ENCODE measurements at places on chromosomes 4 and X. TPM values are rescaled to one million over a fixed set of nuclear protein-coding genes. Genes with fewer than 3 reads are reported as not detected.

GRCh38 chrX:3191201-3191600 is 149.9 kb downstream of the ARSF start:
- DNase-seq: no peak

GRCh38 chrX:130110379-130111219 is at the start of gene ELF4:
Gene ELF4 (minus strand): TSS chrX:130110497. CDS start chrX:130081330, 29,167 bp downstream.
- no peak for DNase-seq

- no peak for DNase-seq
Measured at GRCh38 chrX:41192880-41193279, 107.6 kb downstream of the USP9X start.

- no peak for DNase-seq
Measured at GRCh38 chrX:152428120-152428519, 23.0 kb downstream of the GABRA3 start.

DNA sequence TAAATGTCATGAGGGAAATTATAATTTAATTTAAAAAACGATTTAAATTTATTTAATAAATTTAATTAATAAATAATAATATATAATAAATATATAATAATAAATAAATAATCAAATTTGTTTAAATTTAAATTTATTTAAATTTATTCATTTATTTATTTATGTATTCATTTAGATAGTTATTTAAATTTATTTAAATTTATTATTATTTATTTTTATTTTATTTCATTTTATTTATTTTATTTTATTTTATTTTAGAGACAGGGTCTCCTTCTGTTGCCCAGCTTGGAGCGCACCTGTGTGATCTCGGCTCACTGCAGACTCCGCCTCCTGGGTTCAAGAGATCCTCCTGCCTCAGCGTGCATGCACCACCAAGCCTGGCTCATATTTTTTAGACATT is 18.4 kb upstream of the PPP2R3B start:
- DNase-seq: no peak

DNA sequence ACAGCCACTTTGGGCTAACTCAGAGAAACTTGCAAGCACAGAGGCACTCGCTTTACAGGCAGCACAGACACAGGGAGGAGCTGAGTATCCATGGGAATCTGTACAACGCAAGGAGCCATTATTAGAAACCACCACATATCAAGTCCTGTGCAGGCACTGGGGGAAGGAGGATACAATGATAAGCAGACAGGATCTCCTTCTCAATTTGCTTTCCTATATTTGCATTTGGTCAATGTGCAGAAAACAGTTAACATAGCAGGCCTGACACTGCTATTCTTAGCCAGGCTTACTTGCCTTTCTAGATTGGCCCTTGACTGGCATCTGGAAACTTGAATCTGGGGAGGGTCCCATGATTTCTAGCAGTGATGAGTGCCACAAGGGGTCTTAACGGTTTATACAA is 65.8 kb downstream of the TEC start:
- DNase-seq: no peak

DNA sequence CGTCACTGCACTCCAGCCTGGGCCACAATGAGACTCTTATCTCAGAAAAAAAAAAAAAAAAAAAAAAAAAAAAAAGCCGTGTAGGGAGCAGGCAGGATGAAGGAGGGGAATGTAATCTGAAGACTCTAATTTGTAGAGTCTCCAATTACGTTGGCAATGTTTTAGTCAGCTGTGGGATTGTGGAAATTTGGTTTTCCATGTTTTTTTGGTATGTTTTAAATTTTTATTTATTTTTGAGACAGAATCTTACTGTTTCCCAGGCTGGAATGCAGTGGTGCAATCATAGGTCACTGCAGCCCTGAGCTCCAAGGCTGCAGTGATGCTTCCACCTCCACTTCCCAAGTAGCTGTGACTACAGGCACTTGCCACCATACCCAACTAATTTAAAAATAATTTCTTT is 56.5 kb downstream of the NSD2 start:
- DNase-seq: no peak

- no peak for DNase-seq
Measured at GRCh38 chr4:147510962-147511668, 30.2 kb downstream of the EDNRA start.

DNA sequence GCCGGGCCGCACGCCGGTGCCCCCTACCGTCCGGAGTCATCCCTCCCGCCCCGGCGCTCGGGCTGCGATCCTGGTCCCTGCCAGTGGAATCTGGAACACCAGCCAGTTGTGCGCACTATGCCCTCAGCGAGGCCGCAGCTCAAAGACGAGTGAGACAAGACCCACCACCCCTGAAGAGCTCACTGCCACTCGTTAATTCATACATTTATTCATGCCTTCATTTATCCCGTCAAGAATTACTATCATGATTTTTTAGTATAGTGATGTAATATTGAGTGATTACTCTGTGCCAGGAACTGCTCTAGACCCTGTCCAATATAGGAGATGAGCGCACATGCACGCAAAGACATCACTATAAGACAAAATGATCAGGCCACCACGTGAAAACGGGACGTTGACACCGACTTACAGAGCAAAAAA is 247 bp upstream of the PPA2 start:
- no peak for DNase-seq

- DNase-seq: no peak
Measured at GRCh38 chr4:41792166-41792565, 43.6 kb upstream of the PHOX2B start.

GRCh38 chr4:6909970-6910339 is 329 bp downstream of the TBC1D14 start:
- no peak for DNase-seq

- DNase-seq: no peak
Measured at GRCh38 chr4:185137233-185137925, 5.7 kb upstream of the SLC25A4 start.

DNA sequence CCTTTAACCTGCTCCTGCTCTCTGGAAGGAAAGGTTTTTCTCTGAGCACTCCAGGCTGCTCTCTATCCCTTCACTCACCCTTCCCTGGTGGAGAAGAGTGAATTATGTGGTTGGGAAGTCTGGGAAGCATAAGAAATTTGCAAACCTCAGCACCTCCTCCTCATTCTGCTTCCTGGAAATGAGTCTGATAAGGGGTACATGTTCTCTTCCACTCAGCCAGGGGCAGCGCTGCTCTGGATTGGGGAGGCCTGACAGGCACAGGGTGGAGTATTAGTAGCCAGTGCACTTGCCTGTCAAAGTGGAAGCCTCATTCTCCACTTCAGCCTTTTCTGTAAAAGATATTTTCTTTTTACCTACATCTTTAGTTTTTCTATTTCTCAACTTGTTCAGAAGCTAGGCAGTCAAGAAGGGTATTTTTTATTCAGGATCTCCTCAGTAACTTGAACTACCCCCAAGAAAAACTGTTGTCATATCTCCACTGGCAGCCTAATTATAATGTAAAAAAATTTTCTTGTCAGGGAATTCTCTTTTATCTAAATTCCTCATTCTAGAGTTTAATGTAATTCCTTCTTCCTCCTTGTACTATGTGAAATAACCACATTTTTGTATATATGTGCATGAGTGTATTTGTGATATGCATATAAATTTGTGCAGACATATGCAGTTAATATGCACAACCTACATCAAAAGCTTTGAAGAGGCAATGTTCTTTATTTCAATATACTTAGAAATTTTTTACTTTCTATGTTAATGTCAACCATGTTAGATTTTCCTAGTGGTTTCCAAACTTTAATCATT is 15.3 kb downstream of the ADAMTS3 start:
- DNase-seq: no peak

DNA sequence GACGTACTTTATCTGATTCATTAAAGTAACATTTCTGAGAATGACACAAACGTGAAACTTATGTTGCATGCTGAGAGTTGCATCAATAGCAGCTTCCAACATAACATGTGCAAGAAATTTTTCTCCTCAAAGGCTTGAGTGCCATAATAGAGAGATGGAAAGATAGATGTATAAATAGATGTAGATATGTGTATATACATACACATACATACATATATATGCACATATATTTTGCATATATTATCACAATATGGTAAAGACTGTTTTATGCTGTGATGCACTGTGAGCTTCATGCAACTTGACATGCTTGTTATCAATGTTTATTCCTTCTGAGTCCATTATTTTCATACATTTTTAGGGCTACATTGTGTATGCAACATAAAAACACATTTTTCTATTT is 270.6 kb upstream of the GALNTL6 start:
- no peak for DNase-seq

DNA sequence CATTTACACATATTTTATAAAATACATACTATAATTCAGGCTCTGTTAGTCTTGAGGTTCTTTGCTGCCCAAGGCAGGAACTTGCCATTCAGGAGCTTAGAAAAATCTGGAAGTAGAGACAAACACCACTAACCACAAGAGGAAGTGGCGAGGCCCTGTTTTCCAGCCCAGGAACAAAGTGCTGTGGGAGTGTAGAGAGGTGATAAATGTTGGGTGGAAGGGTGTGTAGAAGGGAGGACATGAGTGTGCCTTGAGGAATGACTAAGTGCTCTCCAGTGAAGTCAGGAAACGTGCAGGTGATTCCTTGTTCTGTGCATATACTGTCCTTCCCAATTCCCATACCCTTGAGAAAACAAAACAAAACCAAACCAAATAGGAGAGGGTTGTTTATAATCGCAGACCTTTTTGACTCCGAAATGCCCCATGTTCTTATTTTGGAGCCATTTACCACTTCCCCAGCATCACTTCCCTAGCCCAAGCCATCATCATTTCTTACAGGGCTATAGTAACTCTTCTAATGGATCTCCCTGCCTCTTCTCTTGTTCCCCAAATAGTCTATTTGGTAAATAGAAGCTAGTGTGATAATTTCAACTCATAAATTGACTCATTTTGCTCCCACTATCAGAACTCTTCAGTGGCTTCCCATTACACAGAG is 83.2 kb downstream of the GPAT3 start:
- DNase-seq: no peak

DNA sequence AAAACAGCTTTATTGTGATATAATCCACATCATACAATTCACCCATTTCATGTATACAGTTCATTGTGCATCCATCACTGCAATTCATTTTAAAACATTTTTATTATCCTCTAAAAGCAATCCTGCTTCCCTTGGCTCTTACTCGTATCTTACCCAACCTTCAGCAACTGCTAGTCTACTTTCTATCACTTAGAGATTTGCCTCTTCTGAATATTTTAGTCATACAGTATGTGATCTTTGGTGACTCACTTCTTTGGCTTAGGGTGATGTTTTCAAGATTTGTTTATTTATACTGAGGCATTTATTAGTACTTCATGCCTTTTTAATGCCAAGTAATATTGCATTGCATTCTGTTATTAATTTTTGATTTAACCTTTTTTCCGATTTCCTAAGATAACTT is 15.0 kb upstream of the MSMO1 start:
- no peak for DNase-seq

DNA sequence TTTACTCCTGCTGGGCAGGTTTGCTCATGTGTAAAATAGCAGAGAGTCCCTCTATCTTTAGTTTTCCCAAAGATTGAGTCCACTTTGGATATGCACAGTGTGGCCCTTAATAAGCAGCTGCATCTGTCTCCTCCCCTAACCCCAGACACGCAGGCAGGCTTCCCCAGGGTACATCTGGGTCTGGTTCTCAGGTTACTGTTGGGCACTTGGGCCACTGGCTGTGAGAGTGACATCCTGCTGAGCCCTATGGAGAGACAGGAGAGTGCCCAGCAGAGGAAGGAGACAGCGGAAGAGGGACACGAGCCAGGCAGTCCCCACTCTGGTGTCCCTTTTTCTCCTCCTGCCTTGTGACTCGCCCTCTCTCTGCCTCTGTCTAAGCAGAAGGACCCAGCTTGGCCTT is 16.0 kb downstream of the XK start:
- DNase-seq: no peak

Gene CRLF2
- total RNA-seq: not detected

Gene MAGEA12
- total RNA-seq: not detected

Gene METTL14
- total RNA-seq: 53.7 TPM

Gene LRIT3
- total RNA-seq: 0.07 TPM

Gene PCDH7
- not detected for total RNA-seq

Gene GYPE
- total RNA-seq: 2.9 TPM

Gene PCDH10
- total RNA-seq: not detected

Gene NAT8L
- 0.05 TPM for total RNA-seq

Gene DDIT4L
- 1.8 TPM for total RNA-seq

Gene NPY2R
- total RNA-seq: not detected
